Activated CD8-positive, alpha-beta memory T cell treated with anti-CD3 and anti-CD28 coated beads for 1 hour (primary cell): ENCODE measurements at places on chromosomes 13 and 19.

- DNase-seq: no peak
Observed at GRCh38 chr13:53050151-53050550, 21.5 kb downstream of the OLFM4 start.

DNA sequence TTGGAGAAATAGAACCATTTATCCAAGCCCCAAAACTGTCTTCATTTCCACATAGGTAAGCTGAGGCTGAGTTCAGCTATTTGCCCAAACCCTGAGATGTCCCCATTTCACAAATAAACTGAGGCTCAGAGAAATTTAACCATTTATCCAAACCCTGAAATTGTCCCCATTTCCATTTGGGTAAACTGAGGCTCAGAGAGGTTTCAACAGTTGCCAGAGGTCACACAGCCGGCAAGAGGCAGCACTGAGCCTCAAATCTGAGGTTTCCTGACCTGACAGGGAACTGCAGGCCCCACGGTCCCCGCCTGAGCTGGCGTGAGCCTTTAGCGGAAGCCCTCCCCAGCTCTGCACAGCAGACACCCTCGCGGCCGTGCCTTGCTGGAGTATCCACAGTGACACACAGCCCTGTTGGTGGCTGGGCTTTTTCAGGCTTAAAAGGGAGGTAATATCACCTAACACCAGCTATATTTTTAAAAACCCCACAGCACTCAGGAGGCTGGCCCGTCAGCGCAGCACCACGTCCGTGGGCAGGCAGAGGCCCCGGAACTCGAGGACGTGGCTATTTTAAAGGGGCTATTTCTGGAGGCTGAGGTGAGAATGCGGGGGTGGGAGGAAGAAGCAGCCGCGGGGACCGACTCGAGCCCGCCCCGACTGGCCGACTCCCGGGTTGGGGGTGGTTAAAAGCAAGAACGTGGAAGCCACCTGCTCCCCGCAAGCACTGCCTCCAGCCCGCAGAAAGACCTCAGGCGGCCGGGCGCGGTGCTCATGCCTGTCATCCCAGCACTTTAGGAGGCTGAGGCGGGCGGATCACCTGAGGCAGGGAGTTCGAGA lies 18.5 kb downstream of the PTPRS start:
- DNase-seq: no peak

DNA sequence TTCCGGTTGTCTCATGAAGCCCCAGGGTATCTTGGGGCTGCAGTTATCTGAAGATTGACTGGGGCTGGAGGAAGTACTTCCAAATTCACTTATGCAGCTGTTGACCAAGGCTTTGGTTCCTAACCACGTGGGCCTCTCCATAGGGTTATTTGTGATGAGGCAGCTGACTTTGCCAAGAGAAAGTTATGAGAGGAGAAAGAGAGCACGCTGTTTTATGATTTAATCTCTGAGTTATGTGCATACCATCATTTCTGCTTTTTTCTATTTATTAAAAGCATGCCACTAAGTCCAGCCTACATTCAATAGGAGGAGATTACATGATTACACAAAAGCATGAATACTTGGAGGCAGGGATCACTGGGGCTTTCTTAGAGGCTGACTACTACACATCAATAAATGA lies 215.5 kb downstream of the NHLRC3 start:
- DNase-seq: no peak

- DNase-seq: no peak
Observed at GRCh38 chr13:28204690-28205443, 66.5 kb downstream of the PAN3 start.

DNA sequence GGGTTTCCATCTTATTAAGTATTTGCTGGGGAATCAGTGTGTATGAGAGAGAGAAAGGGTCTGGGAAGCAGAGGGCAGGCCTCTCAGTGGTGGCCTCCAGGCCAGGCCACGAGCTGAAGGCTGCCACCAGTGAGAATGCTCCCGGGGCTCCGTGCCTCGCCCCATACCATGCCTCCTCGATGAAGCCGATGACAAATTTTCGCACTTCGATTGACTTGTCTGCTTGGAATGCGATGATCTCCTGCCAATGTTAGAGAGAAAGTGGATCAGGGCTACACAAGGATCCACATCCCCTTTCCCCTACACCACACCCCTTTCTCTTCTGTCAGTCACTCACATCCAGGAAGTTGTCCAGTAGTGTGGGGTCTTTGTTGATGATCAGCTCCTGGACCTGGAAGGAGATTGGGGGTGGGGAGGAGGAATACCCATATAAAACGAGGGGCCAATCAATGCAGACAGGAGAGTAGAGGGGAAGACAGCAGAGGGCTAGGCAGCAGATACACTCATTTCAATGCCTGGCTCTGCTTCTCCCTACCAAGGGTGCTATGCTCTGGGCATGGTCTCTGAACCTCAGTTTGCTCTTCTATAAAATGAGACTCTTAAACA lies 10.7 kb downstream of the SYMPK start:
- no peak for DNase-seq

DNA sequence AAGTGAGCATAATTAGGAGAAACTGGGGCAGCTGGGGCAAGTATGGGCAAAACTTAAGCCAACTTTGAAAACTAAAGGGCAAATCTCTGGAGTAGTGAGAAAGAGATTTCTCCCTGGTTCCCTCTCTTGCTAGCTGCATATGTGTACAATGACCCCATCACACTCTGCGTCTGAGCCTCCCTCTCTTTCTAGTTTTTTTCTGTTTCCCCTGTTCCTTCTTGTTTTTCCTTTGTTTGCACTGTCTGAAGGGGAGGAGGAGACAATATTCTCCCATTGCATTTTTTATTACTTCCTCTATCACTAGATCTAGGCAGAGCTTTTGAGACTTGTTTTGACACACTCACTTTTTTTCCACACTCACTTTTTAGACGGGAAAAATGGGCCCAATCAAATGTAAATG lies 11.2 kb upstream of the CLDN10 start:
- no peak for DNase-seq

- DNase-seq: no peak
Observed at GRCh38 chr19:48372904-48373303, 8.7 kb downstream of the SYNGR4 start.

DNA sequence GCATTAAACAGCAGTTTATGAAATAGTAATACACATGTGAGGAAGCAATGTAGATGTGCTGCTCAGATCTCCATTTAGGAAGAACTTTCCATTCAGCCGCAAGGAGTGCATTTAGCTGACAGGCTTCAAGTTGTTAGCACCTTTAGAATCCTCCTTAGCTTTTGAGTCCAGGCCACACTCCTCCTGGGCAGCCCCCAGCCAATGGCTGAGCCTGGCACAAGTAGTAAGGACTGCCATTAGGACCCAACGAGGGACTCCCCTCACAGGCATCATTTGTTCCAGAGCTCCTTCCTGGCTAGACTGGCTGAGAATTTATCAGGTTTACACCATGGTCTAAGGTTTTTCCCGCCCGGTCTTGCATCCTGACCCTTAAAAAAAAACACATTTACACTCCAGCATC lies 201.4 kb downstream of the DIAPH3 start:
- no peak for DNase-seq

DNA sequence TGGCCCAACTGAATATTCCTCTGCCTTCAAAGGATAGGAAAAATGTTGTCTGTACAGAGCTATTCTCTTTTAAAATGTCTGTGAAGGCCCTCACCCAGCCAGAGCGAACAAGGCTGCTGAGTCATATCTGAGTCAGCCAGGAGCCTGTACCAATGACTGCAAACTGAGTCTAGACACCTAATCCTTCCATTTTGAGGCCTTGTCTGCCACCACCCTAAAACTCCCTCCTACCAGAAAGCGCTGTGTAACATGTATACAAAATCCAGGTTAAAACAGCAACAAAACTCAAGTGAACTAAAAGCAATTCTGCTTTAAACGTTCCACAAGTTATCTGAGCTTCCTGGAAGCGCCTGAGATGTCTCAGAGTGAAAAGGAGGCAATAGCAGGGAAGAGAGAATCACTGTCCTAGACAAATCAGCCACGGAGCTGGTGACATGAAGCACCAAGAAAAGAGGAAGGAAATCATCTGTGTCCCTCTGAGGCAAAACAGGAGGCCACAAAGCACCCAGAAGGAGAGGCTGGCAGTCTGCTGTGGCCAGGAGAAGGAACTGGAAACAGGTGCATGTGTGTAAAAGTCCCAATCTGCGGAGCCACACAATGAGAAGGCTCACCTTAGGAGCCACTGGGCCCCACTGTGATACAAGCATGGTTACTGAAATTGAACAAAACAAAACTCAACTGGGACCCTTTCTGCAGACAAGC lies 10.2 kb downstream of the DHRS12 start:
- no peak for DNase-seq

GRCh38 chr19:35460608-35461007 lies 12.6 kb downstream of the FFAR2 start:
- DNase-seq: no peak

DNA sequence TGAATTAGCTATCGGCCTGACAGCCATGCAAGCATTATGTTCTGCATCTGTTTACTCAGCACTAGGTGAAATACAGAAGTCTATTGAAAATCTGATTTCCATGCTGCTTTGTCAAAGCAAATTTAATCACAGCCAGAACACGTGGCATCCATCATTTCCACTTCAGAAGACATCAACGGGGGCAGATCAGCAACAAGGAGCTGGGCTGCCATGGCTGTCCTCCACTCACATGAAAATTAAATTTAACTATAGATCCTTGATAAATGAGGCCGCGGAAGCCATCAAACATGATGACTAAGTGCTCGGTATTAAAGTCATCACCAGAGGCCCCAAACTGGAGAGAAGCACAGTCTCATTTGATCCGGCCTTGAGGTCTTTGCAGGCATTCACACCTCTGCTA lies 443.5 kb downstream of the HS6ST3 start:
- DNase-seq: no peak

DNA sequence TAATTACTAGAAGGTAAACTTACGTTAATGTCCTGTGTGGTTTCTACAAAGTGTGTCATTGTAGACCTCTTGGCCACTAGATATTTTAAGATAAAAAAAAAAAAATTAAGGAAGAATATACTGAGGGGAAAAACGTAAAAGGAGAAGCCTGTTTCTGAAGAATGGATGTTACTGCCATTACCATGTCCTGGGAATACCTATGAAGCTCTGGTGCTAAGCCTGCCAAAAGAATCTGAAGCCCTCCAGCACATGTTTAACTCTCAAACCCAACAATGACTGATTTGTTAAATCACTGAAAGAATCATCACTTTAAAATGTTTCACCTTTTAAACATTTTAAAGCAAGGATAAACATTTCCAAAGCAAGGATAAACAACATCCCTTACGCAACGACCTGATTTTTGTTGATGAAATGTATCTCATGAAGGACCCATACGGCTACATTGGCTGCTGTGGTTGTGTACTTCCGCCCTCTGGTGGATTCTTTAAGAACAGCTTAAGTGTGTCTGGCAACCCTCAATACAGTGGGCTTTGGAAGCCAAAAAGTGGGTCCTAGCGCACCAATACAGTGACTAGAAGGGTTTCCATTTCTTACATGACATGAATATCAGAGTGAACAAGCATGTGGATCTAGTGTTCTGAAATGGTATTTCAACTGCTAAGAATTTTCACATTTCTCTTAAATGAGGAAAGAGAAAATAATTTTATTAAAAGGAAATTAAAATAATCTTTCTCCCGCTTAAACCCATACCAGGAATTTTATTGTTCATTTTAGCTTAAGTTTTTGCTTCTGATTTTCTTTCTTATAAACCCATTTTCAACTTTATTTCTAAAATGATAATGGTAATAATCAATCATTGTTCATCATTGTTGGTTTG lies 74.5 kb upstream of the RAP2A start:
- peak; percentile 6 for DNase-seq

GRCh38 chr13:29934531-29935308 lies 84.3 kb upstream of the UBL3 start:
- no peak for DNase-seq

GRCh38 chr13:72208112-72208645 lies 341.2 kb upstream of the DACH1 start:
- DNase-seq: no peak

GRCh38 chr13:36051082-36051481 lies 80.1 kb downstream of the DCLK1 start:
- no peak for DNase-seq

DNA sequence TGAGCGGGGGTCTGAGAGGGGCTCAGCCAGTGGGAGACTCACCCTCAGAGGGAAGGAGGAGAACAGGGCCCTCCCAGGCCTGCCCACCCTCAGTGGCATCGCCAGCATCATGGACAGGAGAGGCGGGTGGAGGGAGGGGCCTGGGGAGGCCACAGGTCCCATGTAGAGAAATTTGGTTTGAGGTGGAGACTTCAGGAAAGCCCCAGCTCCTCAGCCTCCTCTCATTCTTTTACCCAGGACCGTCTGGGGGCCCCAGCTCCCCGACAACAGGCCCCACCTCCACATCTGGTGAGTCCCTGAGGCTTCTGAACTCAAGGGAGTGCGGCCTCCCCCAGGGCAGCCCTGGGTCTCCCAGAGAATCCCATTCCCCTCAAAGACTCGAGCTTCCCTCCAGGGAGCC lies 3.1 kb downstream of the LILRB1 start:
- DNase-seq: no peak

DNA sequence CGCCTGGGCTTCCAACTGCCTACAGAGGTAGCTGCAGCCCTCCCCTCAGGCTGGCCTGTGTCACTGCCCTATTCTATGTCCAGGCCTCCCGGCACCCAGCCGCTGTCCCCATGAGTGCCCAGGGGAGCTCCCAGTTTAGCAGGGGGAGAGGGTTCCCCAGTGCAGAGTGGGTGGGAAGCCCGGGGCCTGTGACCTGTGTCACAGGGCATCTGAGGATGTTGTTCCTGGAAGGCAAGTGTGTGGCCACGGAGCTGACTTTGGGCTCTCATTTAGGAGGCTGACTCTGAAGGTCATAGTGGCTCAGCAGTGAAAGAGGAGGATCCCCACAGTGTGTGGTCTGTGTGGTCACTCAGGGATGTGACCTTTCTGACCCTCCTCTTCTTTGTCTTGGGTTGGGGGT lies 25.1 kb downstream of the PPP1R37 start:
- DNase-seq: no peak

GRCh38 chr19:49746206-49746958 lies 16.7 kb downstream of the TSKS start:
- peak; percentile 14 for DNase-seq

- DNase-seq: no peak
Observed at GRCh38 chr13:50531917-50532899, 311.3 kb downstream of the DLEU7 start.

- DNase-seq: no peak
Observed at GRCh38 chr19:46909356-46909755, 48.6 kb downstream of the ARHGAP35 start.

DNA sequence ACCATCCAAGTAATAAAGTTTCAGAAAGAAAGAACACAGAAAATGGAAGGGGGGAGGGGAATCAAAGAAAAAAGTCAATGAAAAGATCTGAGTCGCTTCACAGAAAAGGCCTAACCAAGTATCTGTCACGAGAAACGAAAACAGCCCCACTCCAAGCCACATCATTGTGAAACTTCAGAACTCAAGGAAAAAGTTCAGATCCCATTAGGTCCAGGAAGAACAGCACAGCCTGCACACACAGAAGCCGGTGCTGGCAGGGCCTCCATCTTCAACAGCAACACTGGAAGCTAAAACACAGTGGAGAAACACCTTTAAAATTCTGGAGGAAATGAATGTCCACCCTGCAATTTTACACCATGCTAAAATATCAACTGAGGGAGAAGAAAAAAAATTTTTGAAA lies 8.0 kb downstream of the STK24 start:
- no peak for DNase-seq

DNA sequence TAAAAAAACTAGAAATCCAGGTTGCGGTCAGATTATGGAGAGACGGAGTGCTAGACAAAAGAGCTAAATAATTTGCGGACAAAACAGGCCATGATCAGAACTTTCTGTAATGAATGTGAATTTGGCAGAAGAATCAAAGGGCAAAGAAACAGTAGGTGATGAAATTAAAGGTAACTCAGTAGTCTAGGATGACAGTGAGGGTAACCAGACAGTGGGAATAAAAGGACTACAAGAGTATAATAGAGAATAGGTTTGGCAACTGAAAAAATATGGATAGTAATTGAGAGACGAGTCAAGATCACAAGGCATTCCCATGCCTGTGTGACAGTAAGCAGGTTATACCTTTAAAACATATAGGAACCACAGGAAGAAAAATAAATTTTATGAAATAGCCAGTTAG lies 35.9 kb downstream of the CAB39L start:
- DNase-seq: no peak
